Daoy (cell line): ENCODE measurements at places on chromosomes 13 and 19. TPM values are rescaled to one million over a fixed set of nuclear protein-coding genes. Genes with fewer than 3 reads are reported as not detected.

Gene ZNF90
- 2.1 and 2.4 TPM in 2 replicates for total RNA-seq

DNA sequence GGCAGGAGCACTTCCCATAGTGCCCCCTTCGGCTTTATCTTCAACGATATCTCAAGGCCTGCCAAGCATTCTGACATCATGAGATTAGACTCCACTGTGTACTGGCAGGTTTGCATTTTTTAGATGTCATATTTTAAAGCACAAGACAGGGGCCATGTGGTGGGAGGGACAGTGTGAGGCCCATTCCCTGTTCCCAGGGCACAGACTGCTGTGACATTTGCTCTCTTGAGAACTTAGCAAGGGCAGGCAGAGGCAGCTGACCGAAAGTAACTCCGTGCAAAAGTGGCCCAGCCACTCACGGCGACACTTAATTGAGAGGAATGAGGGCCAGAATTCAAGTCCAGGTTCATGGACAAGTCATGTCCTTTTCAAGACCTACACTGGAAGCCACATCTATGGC lies 201.8 kb downstream of the COL4A1 start:
- no peak for DNase-seq

DNA sequence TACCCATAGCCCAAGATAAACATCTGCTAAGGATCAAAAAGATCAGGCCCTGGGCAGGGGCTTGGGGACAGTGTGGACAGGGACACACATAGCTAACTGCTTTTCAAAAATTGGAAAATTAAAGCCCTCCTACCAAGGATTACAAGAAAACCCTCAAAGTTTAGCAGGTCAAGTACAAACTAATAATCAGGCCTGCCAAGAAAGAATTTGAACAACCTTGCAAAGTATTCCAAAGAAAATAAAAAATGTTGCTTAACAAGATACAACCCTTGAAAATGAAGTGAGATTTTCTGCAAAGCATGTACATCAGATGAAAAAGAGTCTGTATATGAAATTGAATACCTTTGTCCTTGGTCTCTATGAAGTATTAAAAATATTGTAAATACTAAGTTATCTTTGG lies 67.3 kb downstream of the KLF12 start:
- no peak for DNase-seq

GRCh38 chr13:51643105-51643881 lies 59.0 kb downstream of the WDFY2 start:
- peak; percentile 81 for DNase-seq

DNA sequence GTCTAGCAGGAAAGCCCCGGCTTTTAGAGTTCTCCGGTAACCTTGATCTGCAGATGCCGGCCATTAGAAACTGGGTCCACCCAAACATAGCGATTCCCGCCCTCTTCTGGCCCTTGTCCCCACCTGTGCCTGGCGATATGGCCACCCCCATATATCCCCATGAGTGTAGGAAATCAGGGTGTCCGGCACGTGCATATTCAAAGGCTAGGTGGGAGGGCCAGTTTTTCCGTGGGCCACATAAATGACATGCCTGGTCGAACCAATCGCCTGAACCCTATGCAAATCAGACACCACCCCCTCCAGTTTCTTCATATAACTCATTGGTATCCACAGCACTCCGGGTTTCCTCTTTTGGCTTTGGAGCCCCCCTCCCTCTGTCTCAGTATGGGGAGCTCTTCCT lies 37.4 kb downstream of the ERICH4 start:
- DNase-seq, result peak; percentile 66
